ENCODE measurements at places on chromosomes 3 and 15. TPM values are rescaled to one million over a fixed set of nuclear protein-coding genes. Genes with fewer than 3 reads are reported as not detected.

Gene FEZF2
- not detected for total RNA-seq

Gene ADPGK
- total RNA-seq, result 94.0 TPM

Gene LRRC31
- not detected for total RNA-seq

Gene TGM5
- total RNA-seq, result not detected

Gene CLDN16
- not detected for total RNA-seq

- no peak for DNase-seq
Measured at GRCh38 chr3:139671863-139672646, 5.7 kb downstream of the NMNAT3 start.

- DNase-seq, result no peak
Measured at GRCh38 chr3:66860771-66861170, 137.3 kb upstream of the KBTBD8 start.

- DNase-seq, result no peak
Measured at GRCh38 chr3:12303534-12303933, 14.7 kb downstream of the PPARG start.

DNA sequence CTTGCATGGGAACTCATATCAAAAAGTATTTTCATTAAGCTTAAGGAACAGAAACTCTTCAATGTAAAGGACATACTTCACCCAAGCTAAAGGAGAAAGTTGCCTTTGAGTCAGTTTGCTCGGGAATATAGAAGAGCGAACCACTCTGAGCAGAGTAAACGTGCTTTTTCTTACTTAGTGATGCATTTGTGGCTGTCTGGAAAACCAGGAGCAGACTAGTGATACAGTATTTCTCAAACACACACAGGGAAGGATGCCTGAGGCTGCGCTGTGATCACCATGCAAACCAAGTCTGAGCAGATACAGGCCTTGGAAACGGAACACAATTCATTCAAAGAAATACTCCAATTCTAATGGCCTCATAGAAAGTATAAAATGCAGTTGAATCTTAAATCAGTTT lies 121.0 kb upstream of the CDIN1 start:
- no peak for DNase-seq

DNA sequence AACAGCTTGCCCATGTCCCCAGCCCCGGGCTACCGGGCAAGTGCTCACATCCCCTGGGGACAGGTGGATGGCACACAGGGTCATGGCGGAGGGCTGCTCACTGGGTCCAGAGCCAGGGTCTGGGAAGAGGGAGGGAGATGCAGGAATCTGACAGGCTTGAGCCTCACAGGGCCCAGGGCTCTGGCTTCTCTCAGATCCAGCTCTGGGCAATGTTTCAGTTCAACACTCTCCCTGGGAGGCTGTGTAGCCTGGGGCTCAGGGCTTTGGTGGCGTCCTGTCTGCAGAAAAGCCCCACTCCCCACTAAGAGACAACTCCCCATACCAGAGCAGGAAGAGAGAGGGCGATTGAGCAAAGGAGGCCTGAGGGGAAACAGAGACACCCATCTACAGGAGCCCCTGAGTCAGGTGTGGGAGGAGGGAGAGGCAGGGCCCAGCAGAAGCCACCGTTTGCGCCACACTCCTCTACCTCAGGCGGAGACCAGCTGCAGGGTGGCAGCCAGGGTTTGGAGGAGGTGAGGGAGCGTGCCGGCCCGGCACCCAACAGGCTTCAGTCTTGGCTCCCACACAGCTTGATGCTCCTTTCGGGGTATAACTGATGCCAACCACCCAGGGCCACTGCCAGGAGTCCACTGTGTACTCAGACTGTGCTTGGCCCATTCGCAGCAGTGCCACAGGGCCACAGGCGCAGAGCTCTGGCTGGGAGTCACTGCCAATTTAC lies 16.8 kb upstream of the SRP14 start:
- no peak for DNase-seq

GRCh38 chr15:101233651-101234280 lies 18.1 kb downstream of the CHSY1 start:
- no peak for DNase-seq

GRCh38 chr3:61715886-61716527 lies 154.6 kb downstream of the PTPRG start:
- DNase-seq, result no peak

- DNase-seq, result no peak
Measured at GRCh38 chr3:1235526-1236120, 142.8 kb downstream of the CNTN6 start.

GRCh38 chr3:186955898-186956696 lies 25.8 kb downstream of the ST6GAL1 start:
- DNase-seq, result no peak

DNA sequence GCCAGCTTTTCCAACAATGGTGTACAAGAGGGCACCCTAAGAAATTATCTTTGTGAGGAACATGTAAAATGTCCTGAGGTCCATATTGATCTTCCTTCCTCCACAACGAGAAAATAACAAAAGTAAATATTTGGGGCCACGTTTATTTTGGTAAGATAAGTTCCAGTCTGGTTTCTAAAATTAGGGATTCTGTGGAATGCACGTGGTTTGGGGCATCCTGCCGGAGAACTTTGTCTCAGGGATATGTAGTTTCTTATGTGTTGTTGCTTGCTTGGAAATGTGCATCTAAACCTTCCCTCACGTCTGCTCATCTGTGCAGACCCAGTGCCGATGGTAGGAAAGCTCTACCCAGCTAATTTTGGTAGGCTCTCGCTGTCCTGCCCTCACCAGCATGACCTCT lies 62.8 kb downstream of the CTDSPL start:
- DNase-seq, result no peak

- DNase-seq, result no peak
Measured at GRCh38 chr15:80626643-80627120, 68.4 kb upstream of the ABHD17C start.

GRCh38 chr3:68483601-68484000 lies 448.7 kb downstream of the TAFA4 start:
- no peak for DNase-seq

DNA sequence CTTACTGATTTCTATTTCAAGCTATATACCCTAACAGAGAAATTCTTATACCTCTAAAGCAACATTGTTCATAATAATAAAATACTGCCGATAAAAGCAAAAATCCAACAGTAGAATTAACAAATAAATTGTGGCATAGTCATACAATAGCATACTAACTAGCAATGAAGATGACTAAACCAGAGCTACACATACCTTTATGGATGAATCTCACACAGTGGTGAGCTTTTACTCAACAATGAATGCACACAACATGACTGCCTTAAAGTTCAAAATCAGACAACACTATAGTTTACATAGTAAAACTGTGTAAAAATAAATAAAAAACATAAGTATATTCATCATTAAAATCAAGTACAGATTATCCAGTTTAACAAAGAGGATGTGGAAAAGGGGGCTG lies 99.1 kb downstream of the NR1I2 start:
- no peak for DNase-seq

DNA sequence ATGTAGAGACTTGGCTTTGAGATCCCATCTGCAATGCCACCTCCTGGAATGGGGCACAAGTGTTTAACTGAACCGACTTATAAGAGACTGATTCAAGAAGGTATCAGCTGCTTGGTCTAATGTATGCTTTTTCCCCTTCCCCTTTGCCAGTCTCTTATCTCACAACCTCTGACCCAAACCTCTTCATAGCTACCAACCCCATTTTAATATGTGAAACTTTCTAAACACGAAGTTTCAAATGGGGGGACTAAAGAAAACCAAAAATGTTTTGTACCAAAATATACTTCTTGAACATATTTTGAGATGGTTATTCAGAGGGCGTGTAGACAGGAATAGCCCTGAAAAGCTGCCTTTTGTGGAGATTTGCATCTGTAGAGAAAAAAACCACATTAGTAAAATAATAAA lies 73.1 kb downstream of the OXSM start:
- DNase-seq, result no peak

DNA sequence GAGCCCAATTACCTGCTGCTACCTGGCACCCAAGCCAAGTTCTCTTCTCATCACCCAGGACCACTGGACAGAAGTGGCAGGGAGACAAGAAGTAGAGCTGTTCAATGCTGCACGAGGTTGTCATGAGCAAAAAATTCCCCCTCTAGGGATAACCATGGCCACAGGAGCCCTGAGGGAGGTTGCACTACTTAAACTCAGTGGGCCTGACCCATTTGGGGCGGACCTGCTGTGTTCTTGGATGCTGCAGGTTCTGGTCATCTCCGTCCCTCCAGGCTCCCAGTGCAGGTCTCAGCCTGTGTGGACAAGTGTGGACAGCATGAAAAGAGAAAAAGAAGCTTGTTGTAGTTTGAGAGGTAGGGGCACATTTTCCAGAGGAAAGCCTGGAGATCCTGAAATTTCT lies 26.1 kb upstream of the MANF start:
- no peak for DNase-seq
